ENCODE measurements at places on chromosomes 5 and 9.

DNA sequence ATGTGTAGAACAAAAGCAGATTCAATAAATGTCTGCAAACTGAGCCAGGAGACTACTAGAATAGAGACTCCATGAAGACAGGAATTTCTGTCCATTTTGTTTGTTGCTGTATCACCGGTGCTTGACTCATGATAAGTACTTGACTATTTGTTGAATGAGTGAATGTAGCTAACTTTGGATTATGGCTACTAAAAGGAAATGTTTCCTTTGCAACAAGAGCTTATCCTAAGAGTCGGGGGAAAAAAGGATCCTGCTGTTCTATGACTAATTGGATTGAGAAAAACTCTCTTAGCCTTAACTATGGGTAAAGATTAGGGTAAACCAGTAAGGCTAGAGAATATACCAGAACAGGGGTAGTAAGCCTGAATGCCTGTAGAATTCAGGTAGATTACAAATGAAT is 3.5 kb downstream of the PAIP1 start:
- DNase-seq: no peak

GRCh38 chr5:78801413-78801812 is 152.8 kb upstream of the LHFPL2 start:
- no peak for DNase-seq

DNA sequence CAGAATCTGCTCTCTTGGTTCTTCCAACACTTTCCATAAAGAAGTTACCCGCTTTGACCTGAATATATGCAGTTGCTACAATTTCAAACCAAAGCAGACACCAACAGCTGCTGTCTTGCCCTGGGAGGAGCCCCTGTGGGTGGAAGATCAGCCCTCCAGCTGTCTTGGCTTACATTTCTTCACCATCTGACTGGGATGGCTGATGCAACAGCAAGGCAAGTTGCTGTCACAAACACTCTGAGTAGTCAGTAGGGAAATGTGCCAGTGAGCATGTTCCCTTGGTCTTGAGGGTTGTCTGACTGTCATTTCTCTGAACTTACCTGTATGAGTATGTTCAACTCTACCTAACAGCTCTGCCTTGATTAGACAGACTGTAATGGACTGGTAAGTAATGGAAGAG is 152.9 kb downstream of the SGCD start:
- no peak for DNase-seq

- DNase-seq: no peak
Observed at GRCh38 chr9:92293075-92293354, 482 bp downstream of the IARS1 start.

GRCh38 chr5:152514827-152515397 is 109.8 kb upstream of the NMUR2 start:
- no peak for DNase-seq

GRCh38 chr5:34510002-34510401 is 146.1 kb upstream of the RAI14 start:
- no peak for DNase-seq

DNA sequence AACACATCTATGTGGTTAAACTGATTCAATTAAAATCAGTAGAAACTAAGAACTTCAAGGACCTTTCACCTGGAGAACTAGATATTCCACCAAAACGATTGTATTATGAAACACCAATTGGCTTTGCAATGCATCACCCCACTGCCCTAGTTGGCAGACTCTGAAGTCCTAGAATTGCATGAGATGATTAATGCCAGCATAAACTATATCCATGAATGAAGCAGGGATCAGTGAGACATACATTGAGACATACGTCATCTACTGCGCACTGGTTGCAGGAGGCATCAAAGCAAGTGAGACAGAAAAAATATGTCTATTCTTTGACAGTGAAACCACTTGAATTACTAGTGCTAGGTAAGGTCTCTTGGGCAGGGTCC is 9.7 kb upstream of the ZNF354A start:
- no peak for DNase-seq

Data from KG1 (cell line).